GM20000 (cell line): ENCODE measurements at places on chromosomes 11 and 22.

GRCh38 chr22:35352214-35353111, 28.4 kb upstream of the HMOX1 start:
- no peak for DNase-seq

DNA sequence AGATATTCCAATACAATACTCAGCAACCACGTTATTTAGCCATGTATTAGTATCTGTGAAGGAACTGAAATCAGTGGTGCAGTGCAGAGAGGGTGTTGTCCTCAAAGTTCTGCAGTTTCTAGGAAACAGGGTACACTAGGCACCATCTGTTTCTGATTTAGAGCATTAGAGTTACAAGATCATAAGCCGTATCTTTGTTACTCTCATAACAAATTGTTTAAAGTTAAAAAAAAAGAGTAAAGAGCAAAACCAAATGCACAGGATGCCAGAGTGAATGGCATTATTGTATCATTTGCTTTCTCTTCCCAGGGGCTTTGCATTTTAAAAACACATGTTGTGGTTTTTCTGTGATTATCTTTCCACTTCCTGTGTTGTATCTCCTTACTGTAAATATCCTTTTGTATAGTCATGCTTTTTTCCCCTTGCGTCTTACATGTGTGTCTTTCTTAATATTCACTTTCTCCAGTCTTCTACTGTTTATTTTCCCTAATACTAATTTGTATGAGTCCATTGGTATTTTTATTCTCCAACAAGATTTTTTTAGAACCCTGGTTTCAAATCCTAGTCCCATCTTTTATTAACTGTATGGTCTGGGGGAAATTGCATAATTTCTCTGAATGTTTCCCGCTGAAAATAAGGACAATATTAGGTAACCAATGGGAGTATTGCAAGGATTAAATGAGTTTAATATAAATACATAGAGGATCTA, 15.2 kb upstream of the NUP160 start:
- DNase-seq: no peak

DNA sequence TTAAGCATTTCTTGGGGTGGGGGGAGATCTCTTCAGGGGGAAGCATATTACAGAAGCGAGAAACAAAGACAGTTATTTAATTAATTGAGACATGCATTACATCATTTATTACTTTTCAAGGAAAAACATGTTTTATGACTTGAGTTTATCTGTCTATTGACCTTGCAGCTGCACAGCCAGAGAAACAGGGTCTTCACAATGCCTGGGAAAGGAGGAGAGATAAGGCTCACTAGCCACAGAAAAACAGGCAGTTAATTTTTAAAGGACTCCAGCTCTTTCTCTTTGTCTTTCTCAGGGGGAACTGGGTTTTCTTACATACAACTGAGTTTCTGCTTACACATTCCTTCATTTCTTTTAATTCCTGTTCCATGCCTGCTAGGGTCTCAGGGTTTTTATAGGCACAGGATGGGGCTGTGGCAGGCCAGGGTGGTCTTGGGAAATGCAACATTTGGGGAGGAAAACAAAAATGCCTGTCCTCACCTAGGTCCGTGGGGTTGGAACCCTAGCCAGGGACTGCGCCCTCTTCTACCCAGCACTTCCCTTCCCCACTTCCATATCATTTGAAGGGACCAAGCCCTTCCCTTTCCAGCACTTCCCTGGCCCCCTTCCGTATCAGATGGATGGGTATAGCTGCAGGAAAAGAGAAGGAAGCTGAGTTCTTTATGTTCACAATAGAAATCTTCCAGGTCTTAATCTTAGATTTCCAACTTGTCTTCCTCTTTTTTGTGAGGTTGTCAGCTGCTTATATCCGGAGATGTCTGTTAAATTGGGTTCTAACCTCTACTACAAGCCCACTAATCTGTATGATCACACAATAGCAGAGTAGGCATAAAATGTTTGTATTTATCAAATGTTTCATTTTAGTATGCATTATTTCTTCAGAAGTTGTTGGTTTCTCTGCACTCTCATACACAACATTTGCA, 38.3 kb downstream of the BIRC2 start:
- no peak for DNase-seq

GRCh38 chr22:50276143-50276542, 6.0 kb upstream of the MAPK11 start:
- peak; percentile 84 for DNase-seq

DNA sequence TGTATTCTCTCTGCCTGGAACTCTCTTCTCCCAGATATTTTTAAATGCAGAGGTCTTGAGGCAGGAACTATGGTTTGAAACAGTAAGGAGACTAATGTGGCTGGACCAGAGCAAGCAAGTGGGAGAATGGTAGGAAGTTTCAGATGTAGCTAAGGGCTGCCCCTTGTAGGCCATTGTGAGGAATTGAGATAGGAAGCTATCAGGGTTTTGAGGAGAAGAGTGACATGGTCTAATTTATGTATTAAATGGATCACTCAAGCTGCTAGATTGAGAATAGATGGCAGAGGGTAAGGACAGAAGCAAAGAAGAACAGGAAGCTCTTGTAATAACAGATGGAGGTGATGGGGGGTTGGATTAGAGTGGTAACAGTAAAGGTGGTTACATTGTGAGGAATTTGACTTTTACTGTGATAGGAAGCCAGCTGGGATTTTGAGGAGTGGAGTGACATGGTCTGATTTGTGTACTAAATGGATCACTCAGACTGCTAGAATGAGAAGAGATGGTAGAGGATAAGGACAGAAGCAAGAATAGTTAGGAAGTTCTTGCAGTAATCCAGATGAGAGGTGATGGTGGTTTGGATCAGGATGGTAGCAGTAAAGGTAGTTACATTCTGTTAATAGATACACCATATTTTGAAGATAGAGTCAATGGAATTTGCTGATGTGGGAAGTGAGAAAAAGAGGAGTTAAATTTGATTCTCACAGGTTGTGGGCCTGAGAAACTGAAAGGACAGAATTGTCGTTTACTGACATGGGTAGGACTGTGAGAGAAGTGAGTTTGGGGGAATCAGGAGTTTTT, 63.0 kb downstream of the HIPK3 start:
- DNase-seq: no peak

DNA sequence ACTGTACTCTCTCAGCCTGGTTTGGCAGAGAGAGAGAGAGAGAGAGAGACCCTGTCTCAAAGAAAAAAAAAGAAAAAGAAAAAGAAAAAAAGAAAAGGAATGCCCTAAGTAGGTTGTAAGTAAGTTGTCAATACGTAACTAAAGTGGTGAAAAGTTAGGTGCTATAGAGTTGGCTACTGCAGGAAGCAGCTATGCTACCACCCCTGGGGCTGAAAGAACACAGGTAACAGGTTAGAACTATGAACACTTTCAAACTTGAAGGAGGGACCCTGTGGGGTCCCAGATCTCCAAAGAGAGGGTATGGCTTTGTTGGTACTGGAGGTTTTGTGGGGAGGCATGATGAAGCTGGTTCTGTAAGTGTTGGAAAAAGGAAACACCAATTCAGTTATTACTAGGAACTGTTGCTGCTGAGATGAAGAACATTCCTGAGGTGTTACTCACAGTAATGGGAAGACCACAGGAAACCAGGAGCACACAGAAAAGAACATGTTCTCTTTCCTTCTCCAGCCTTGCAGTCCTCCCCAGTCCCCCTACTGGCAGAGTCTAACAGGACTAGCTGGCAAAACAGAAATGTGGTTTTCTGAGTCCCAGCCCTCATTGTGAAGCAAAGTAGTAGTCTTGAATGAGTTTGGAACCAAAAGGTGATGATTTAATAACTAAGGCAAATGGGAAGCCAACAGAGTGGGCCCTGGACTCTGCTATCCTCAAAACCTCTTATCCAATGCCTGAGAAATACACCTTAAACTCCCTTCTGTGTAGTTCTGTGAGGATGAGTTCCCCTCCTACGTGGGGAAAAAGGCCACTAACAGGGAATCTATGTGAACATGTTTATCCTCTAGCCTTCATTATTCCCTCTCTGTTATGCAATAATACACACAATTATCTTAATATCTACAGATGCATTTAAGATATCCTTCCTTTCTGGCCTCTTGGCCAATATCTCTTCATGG, 427.0 kb upstream of the DDI1 start:
- no peak for DNase-seq

- DNase-seq: no peak
These were observed 46.2 kb upstream of the LMO1 start for GRCh38 chr11:8309862-8310261.

DNA sequence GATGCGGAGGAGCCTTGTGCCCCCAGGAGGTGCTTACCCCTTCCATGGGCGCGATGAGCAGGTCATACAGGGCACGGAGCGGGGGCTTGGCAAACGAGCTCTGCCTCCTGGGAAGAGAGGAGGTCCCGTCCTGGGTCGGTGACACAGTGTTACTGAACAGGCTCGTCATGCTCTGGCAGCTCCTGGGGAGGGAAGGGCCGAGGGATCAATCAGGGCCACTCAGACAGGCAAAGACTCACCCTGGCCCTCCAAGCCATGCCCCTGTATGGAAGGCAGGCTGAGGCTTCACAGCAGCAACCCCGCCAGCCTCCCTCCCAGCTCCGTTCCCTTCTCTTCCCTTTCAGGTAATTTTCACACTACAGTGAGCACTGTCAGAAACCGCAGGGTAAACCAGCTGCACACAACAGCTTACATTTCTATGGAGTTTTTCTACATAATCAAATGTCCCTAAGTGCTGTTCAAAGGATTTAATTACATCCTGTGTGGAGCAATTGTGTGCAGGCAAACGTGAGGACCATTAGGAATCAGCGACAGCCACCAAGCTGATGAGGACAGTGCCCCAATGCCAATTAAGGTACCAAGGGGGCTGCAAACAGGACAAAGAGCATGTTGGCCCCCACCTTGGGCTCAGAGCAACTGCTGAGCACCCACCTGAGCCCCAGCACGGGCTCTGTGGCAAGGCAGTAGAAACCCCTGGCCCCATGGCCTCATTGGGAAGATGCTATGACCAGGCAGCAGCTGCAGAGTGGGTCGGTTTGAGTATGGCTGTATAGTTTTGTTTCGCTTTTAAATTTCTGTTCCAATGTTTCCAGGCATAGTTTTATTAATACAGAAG, 95.4 kb upstream of the PITPNB start:
- DNase-seq: no peak

GRCh38 chr11:5081405-5081804, 12.0 kb downstream of the OR52E1 start:
- no peak for DNase-seq

- no peak for DNase-seq
These were observed 35.2 kb upstream of the PARVG start for GRCh38 chr22:44145544-44145943.

GRCh38 chr11:126113012-126113411, 50.3 kb upstream of the CDON start:
- DNase-seq: no peak

GRCh38 chr11:7749456-7749855, 43.2 kb upstream of the OVCH2 start:
- no peak for DNase-seq

DNA sequence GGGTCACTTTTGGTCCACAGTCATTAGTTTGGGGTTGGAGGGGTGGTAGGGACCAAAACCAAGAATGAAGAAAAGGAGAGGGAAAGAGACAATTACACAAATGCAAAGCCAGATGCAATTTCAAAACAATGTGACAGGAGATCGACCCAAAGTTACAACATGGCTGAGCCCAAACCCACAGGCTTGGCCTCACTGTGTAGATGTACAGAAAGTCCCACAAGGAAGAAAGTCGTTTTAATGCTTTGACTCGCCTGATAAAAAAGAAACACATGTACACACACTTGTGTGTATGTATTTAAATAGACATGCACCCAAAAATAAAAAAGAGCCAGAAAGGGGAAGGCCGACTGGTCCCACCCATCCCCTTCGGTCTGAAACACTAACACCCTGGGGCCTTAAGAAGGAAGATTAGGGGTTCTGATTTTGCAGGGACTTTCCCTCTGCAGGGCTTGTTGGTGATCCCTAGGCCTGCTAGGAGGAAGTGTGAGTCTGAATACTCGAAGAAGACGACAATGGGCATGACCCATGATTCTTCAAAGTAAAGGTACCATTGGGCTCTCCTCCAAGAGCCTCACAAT, 104.1 kb downstream of the ETS1 start:
- peak; percentile 56 for DNase-seq

GRCh38 chr22:31130873-31131272, 8.1 kb downstream of the INPP5J start:
- DNase-seq: no peak

DNA sequence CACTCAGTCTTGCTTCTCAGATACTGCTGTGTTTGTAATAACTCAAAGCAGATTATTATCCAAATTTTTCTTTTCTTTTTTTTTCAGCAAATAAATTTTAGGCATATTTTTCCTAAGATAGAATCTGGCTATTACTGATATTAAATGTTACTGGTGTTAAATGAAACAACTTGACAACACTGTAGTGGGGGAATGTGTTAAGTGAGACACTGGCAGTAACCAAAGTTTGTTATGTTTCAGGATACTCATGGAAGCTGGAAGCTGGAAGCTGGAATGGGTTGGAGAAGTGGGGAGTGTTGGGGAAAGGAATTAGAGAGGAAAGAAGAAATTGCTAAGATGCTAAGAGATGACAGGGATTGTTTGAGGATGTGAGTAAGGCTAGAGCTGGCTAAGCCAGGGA, 24.9 kb downstream of the PGR start:
- no peak for DNase-seq

- no peak for DNase-seq
These were observed at the start of gene MRPL23 for GRCh38 chr11:1946812-1947484. Gene MRPL23, plus strand, starts transcription at chr11:1947332. Its CDS starts 31 bp downstream, at chr11:1947363.

- no peak for DNase-seq
These were observed 607.6 kb downstream of the SOX6 start for GRCh38 chr11:15748741-15749140.

DNA sequence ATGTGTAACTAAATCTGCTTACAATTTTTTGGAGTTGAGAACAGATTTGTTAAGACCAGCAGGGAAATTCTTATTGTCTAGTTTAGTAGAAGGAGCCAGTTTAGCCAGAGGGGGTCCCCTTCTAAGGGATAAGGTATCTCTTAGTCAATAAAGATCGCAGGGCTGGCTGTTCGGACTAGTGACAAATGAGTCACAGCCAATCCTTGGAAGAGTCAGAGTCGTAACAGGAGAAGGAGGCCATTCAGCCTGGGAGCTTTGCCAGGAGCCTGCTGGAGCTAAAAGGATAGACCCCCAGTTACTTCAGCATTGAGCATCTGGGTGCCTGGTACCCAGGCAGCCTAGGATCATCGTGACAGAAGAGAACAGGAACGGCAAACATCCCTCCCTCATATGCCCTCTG, 191.6 kb upstream of the ARHGAP20 start:
- DNase-seq: no peak

- DNase-seq: no peak
These were observed 29.0 kb downstream of the FBLN1 start for GRCh38 chr22:45531441-45532234.

DNA sequence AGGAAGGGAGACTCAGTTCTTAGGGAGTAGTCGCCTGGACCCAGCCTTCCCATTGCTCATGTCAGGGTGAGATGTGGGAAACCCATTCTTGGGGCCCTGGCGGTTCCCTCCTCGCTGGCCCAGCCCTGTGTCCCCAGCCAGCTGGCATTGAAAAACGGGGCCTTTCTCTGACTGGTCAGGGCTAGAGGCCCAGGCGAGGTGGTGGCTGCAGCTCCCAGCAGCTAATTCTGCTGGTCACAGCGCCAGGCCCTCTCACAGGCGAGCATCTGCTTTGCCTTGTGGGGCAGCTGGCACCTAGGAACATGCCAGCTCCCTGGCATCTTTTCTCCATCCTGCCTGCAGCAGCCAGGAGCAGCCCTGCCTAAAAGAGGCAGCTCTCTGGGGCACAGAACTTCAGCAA, 20.1 kb downstream of the TSPAN18 start:
- no peak for DNase-seq

GRCh38 chr11:118527109-118527508, at the start of gene TTC36:
Gene TTC36, plus strand, starts transcription at chr11:118527474. Its CDS starts 21 bp downstream, at chr11:118527495.
- no peak for DNase-seq

GRCh38 chr11:134785660-134786284, 373.7 kb upstream of the B3GAT1 start:
- DNase-seq: no peak

- no peak for DNase-seq
These were observed 73.8 kb upstream of the SESN3 start for GRCh38 chr11:95304777-95305176.
